ENCODE measurements at places on chromosomes 7 and 10.
A peak's percentile ranks its signal among the peaks of the same experiment; 100 is the strongest.

GRCh38 chr7:81691199-81691821 lies 78.5 kb downstream of the HGF start:
- no peak for DNase-seq

DNA sequence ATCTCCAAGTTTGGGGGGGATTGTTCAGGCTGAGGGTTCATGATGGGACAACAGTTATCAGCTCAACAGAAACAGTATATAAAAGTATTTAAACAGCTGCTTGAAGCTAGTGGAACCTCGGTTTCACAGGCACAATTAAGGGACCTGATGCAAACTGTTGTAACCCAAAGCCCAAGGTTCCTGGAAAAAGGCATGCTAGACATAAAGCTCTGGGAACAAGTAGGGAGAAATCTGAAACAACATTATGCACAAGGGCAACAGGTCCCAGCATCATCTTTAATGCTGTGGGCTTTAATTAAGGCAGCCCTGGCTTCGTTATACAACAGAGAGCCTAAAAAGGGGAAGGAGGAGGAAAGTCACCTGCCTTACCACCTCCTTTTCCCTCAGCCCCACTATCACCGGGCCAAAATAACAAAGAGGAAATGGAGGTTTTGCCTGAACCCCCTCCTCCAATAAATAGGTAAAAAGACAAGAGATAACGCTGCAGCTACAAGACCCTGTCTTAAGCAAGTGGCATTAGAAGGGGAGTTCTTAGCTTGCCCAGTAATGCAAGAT lies 83.2 kb upstream of the GPR22 start:
- DNase-seq, result no peak

DNA sequence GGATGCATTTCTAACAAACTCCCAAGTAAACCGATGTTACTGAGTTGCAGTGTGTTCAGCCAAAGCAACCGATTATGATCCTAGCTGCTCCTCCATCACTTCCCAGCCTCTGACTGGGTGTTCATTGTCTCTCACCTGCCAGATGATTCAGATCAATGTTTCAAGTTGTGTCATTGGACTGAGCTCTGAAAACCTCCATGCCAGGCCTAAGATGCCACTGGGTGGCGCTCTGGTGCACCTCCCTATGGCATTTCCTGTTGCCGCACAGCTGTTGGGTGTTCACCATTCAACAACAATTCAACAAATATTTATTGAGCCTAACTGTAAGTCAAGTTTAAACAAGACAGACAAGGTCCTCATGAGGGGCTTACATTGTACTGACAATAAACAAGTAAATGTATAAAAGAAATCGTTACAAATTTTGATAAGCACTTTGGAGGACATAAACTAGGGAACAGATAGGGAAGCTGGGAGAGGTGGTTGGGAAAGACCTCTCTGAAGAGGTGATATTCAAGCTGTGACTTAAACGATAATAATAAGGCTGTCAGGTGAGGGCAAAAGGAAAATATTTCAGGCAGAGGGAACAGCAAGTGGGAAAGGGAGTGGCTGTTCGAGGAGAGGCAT lies 22.8 kb downstream of the RGR start:
- DNase-seq, result peak; percentile 88

DNA sequence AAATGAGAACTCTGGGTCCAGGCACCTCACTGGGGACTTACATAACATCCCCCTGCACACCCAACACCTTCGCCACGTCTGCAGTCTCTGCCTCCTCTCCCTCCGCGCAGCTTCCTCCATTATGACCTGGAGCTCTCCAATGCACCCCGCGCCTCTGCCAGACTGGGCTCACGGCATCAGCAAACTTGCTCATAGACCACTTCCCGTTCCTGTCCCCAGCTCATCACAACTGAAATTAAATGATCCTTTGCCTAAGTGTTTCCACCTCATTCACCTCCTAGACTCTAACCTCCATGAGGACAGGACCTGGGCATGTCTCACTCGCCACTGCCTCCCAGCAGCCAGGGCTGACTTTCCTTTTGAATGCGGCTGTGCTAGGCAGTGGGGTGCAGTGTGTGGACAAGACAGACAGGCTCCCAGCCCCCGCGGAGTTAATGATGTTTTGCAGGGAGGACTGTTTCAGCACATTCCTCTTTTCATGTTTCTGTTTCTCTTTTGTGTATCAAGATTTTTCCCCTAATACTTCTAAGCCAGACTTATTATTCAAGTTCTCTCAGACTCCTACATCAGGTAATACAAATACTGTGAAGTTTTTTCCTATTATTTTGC lies 18.8 kb downstream of the CHST15 start:
- no peak for DNase-seq

GRCh38 chr7:32026083-32026425 lies 44.2 kb downstream of the PDE1C start:
- no peak for DNase-seq
